Suprapubic skin (tissue), 4 donors: ENCODE measurements at places on chromosomes 6 and 20.

- no peak for DNase-seq
Measured at GRCh38 chr6:73585566-73586415, 65.0 kb upstream of the EEF1A1 start.

GRCh38 chr20:7994809-7995208 is 24.8 kb downstream of the TMX4 start:
- no peak for DNase-seq

DNA sequence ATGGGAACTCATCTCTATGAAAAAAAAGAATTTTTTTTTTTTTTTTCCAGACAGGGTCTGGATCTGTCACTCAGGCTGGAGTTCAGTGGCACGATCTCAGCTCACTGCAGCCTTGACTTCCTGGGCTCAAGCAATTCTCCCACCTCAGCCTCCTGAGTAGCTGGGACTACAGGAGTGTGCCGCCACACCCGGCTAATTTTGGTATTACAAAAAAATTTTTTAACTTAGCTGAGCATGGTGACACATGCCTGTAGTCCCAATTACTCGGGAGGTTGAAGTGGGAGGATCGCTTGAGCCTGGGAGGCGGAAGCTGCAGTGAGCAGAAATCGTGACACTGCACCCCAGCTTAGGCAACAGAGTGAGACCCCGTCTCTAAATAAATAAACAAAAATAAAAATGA is 7.5 kb downstream of the DEF6 start:
- DNase-seq: no peak

- no peak for DNase-seq
Measured at GRCh38 chr6:28696167-28696566, 170.5 kb downstream of the GPX5 start.

DNA sequence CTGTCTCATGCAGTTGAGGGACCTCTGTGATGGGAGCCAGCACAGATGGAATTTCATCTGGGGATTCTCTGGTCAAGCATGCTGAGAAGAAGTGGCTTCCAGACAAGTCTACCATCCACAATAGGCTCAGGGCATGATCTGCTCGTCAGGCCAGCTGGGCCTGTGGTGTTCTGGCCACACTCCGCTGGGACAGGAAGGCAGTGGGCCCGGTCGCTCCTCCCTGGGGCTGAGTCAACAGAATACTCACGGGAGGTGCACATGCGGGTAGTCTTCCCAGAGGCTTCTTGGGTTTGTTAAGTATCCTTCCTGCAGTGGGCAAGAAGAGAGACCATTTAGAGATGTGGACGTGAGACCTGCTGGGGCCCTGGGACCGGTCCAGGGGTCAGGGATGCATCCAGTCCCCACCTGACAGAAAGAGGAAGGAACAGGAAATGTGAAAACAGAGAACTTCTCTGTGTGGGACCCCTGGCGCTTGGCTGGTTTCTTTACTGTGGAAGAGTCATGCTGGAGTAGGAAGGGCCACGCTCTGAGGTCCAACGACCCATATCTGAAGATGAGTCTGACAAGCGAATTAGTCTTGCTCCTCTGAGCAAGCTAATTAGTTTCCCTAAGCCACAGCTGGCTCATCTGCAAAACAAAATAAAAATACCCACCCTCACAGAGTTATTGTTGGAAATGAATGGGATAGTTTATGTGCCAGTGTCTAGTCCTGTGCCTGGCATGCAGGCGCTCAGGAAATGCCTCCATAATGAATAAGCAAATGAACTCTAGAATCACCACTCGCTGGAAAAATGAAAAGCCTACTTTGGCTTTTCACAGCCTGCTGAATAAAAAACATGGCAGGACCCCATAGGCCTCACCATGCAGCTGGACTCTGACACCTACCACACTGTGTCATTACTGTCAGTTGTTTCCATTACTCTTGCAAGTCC is 67.3 kb downstream of the TRAM2 start:
- no peak for DNase-seq

GRCh38 chr6:147238906-147239305 is 34.7 kb downstream of the STXBP5 start:
- DNase-seq: no peak

GRCh38 chr6:119243657-119244056 is 105.9 kb downstream of the MAN1A1 start:
- no peak for DNase-seq
